ENCODE measurements at places on chromosomes 16 and 17.

GRCh38 chr16:55189682-55190636 lies 134.0 kb upstream of the IRX6 start:
- no peak for DNase-seq

GRCh38 chr17:46773221-46773605 lies 45.3 kb downstream of the WNT3 start:
- peak; percentile 83 for DNase-seq

- no peak for DNase-seq
Measured at GRCh38 chr16:14121872-14122271, 50.8 kb downstream of the MRTFB start.

DNA sequence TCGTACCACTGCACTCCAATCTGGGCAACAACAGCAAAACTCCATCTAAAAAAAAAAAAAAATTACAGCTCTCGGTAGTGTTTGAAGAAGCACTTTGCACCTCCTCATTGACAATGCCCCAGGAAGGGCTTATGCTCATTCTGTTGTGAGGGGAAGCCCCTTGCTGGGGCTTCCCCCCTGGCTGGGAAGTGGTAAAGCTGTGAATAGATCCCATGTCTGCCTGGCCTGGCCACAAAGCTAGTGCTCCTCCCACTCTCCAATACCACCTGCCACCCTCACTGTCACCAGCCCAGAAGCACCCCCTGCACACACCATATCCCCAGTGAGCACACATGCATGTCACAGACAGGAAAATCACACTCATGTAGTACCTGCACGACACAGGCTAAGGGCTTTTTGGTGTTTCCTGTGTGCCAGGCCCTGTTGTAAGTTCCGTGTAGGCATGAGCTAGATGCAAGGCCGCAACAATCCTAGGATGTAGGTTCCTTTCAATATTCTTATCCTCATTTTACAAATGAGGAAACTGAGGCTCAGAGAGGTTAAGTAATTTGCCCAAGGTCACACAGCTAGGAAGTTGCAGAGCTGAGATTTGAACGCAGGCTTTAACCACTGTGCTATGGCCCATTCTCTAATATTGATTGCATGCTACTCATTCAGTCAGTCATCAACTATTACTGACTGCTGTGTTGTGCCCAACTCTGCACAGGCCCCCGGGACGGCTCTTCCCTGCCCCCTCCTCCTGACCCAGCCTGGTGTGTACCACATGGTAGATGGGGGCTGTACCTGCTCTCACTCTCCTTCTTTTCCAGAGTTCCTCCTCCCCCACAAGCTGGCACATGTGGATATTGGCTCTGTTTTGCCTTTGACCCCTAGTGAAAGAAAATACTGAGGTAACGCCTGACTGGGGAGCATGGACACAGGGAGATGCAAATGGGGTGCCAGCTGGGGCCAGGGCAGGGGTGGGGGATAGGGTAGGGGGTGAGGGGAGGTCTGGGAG lies 11.9 kb upstream of the COL1A1 start:
- DNase-seq = peak; percentile 70

DNA sequence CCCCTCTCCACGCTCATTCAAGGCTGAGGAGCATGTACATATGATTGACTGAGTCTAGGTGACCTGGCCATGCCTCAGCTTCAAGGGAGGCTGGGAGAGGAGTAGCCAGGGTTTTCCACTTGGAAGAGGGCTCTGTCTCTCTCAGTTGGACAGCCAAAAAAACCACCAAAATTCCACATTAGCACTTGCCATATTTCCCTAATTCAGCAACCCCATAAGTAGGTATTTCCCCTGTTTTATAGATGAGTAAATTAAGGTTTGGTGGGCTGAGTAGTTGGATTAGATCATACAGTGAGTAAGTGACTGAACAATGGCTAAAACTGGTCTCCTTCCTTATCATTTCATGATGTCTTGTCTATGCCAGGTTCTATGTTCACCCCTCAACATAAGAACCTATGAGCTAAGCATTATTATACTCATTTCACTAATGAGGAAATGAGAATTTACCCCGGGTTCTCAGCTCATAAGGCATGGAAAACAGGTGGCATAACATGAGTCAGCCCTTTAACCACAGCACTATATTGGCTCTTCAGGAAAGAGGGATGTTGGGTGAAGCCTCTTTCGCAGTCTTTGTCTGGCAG lies 68.0 kb upstream of the GAS7 start:
- peak; percentile 22 for DNase-seq

- peak; percentile 68 for DNase-seq
Measured at GRCh38 chr16:84618581-84619460, 943 bp upstream of the COTL1 start.

- DNase-seq = no peak
Measured at GRCh38 chr16:81564421-81564911, 119.9 kb downstream of the CMIP start.

DNA sequence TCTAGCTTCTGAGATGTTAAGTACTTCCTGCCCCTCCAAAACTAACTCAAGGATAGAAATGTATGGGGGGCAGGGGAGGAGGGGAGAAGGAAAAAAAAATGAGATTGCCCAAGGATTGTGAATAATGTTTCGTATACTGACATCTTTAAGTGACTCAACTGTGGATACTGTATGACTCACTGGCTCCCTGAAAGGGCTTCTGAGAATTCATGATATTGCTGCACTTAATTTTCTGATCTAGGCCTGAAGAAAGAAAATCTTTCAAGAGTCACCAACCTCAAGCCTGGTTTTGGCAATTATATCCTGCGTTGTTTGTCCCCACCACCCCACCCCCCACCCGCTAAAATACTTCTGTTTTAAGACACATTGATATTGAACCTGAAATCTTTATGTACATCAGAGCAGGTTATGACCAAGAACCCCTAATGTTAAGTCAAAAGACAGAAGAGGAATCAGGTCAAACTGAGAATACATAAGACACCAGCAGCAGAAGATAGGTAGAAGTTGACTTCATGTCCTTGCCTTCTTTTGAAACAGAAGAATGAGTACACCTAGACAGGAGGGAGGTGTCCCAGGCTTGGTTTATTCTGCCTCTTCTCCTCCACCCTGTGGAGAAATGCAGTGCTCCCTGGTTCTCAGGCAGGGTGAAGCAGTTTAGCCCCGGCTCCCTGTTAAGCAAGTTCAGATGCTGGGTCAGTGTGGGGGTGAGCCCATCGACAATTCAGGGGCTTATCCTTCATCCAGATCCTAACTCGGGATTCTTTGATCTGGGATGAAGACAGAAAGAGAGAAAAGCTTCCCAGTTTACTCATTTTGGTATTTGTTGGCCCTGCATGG lies 3.3 kb upstream of the FBXL20 start:
- DNase-seq = peak; percentile 74

DNA sequence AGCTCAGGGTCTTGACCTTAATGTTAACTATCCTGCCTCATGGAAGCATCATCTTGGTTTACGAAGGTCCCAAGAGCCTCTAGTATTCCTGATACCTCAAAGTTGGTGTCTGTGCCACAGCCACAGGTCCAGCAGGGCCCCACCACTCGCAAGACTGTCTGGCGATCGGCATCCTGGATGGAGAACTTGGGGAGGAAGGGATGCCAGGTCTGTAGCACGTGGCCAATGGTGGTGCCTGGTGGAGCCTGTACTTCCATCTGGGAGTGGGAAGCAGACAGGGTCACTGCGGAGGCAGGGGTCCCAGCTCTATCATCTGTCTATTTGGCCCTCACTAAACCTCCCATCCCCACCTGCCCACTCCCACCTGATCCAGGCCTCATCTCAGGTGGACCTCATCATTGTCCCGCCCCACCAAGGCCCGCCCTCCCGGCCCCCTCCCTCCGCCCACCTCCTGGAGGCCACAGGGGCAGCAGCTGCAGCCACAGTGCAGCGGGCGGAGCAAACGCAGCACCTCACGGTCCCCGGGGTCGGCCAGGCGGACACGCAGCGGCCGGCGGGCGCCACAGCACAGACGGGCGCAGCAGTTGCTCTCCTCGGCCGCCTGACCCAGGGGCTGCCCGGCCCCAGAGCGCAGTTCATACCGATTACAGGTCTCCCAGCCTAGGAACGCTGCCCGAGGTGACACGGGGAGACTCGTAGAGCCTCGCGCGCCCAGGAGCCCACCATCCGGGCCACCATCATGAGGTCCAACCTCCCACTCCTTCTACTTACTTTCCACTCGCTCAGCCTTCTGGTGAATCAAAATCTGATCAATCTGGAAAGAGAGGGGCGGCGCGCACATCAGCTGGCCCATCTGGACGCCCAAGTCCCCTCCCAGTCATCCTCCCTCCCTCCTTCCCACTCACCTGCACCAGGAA lies 1.4 kb downstream of the PLSCR3 start:
- DNase-seq = no peak

GRCh38 chr16:49836668-49837067 lies 19.2 kb downstream of the ZNF423 start:
- no peak for DNase-seq

DNA sequence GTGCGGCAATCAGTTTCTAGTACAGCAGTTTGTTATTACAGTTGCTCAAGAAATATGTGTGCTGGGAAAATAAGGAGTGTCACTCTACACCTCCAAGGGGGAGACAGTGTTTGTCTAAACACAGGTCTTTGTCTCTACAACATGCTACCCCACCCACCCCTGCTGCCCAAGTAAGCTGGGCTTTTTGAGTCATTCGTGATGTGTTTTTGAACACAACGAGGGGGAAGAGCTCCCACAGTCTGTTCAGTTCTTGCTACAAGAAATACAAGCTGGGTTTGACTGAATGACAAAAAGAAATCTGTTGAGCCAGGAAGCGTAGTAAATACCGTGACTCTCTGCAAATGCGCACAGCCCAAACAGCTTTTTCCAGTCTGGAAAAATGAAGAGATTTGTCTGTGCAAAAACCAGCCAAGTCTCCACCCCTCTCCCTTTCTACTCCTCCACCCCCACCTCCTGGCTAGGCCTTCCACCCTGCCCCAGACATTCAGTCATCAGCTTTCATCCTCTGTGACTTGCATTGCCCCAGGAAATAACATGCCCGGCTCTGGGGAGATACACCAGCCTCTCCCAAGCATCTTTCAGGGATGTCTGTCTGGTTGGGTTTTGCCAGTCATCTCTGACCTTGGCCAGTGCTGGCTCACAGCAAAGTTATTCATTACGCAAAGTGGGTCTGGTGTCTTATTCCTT lies 25.7 kb downstream of the CHD9 start:
- no peak for DNase-seq

GRCh38 chr17:7654832-7655540 lies 4.3 kb downstream of the ATP1B2 start:
- no peak for DNase-seq

DNA sequence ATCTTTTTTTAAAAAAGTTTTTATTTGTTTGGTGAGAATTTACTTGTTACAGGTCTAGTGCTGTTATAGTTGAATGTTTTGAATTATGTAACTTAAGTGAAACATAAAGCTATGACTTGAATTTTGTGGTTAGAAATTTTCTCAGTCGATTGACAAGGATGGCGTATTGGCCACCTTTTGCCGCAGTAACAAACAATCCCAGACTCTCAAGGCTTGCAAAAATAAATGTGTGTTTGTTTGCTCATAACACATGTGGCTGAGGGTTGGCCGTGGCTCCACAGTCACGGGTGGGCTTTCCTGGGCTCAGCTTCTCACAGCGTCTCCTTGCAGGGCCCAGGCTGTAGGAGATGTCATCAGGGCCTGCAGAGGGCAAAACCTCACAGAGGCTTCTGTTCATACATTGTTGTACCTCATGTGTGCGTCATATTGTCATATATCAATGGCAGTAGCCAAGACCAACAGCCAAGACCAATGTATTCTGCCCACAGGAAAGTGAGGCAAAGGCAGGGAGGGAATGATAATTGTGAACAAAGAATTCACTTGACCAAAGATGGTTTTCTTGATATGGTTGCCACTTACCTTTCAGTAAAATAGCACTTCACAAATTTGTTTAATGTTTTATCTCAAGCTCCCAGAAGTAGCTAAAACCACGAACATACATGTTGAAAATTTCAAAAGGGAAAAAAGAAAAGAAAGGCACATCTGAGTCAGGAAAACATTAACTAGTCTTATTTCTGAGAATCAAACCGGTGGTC lies 93.5 kb downstream of the WWOX start:
- DNase-seq = no peak

GRCh38 chr17:6374271-6374691 lies 60.6 kb downstream of the AIPL1 start:
- no peak for DNase-seq

DNA sequence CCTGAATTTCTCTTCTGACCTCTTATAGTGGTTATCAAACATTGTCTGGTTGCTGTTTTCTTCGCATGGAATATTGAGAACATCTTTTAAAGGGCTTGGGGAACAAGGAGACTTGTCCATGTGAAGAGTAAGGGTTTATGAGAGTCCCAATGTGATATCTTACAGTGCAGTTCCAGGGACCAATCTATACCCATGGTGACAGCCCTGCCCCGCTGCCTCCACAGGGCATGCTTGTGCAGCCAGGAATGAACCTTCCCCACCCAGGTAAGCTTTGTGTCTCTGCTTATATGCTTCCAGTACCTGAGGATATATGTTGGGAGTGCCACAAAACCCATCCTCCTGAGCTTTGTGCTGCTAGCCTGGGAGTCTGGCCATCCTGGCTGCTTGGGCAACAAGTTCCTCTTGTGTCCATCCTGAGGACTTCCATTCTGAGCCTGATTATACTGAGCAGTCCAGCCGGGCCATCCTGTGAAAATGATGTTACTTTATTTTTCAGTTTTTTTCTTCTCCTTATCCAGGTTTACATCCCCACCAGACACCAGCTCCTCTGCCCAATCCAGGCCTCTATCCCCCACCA lies 9.5 kb upstream of the RAPGEFL1 start:
- no peak for DNase-seq

GRCh38 chr16:65489531-65490023 lies 367.7 kb upstream of the CDH11 start:
- DNase-seq = no peak

DNA sequence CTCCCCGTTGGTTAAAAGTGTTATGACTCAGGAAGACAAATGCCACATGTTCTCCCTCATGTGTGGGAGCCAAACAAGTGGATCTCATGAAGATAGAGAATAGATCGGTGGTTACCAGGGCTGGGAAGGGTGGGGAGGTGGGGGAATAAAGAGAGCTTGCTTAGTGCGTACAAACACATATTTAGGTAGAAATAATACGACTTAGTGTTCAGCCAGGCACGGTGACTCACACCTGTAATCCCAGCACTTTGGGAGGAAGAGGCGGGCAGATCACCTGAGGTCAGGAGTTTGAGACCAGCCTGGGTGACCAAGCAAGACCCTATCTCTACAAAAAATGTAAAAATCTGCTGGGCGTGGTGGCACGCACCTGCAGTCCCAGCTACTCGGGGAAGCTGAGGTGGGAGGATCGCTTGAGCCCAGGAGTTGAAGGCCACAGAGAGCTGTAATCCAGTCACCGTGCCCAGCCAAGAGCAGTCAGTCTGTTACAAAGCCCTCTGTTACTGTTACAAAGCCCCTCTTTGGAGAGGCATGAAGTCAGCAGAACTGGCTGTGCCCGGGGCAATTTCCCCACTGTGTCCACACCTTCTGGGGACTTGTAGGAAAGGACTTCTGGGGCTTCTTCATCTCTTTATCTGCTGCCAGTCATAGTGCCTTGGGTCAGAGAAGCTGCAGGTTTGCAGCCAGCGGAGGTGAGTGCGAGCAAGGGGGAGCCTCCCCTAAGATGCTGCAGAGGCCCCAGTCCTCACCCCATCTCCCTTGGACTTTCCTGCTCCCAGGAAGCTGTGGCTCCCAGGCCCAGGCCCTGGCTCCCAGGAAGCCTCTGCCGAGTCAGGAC lies 4.3 kb upstream of the ALDH3A1 start:
- DNase-seq = no peak

- DNase-seq = peak; percentile 73
Measured at GRCh38 chr16:20901436-20902112, 1.0 kb downstream of the LYRM1 start.
